GM12878 (cell line): ENCODE measurements at places on chromosomes 1 and 21.

DNA sequence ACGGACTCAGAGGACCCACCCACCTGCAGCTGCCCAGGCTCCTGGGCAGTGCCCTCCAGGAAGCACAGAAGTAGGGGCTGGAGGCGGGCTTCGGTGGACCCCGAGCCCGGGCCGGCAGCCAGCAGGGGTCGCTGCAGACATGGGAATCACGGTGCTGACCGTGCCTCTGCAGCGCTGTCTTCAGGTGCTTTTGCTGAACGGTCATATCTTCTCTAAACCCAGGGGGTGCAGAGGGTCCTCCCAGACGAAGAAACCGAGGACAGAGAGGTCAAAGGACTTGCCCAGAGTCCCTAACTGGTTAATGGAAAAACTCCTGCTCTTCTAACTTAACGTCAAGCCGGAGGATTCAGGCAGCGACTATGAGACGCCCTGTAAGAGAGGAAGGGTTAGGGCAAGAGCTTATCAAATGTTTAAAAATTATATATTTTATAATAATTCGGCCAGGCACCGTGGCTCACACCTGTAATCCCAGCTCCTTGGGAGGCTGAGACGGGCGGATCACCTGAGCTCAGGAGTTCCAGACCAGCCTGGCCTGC lies 21.5 kb upstream of the LEFTY2 start:
- no peak for DNase-seq

GRCh38 chr1:172717722-172718465 lies 59.0 kb downstream of the FASLG start:
- no peak for DNase-seq

DNA sequence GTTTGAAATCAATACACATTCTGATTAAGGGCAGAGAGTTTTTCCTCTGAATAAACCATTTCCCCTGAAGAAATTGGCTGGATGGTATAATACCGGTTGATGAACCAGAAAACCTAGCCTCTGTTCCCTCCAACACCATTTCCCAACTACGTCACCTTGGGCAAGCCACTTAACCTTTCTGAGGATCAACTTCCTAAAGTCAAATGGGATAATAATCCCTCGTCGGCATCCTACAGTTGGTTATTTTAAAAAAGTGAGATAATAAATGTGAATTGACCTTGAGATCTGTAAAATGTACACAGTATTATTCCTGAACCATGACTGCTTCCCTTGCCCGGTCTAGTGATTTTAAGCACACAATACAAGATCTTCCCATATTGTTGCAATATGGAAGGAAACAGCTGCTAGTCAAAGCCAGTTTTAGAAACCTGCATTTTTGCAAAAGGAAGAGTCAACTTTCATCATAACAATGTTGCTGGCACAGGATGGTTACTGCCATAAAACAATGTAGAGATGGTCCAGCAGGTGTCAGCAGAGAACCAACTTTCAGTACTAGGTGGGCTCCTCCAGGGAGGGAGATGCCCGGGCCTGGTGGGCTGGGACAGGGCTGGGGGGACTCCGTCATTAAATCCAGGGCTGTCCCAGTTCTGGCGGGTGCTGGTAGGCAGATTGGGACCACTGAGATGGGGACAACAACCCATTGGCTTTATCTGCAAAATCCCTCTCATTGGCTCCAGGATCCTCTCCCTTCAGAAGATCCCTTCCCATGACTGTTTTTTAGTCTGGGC lies 5.2 kb upstream of the HLX start:
- DNase-seq: no peak

GRCh38 chr1:241778117-241778516 lies 69.9 kb upstream of the EXO1 start:
- DNase-seq: no peak

DNA sequence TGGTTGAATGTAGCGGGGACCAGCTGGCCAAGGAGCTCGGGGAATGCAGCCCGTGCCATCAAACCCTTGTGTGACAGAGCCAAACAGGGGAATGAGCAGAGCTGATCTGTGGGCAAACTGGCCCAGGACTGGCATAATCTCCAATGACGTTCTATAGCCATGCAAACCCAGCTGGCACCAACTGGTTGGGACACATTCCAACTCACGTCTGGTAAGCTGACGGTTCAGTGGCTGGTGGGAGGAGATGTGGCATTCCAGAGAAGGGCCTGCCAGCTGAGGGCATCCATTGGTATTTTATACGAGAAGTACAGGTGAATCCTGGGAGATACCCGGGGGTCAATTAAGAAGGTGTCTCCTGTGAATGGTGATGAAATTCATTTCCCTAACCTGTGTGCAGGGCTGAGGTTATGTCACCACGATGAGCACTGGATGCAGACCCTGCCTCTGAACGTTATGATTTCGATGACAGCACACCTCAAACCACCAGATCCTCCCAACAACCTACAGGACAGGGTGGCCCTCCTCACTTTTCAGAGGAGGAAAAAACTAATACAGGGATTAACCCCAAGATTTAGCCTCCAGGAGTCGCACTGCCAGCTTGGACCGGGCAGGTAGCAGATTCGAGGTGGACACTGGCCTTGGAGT lies 39.0 kb upstream of the RUNX3 start:
- DNase-seq: no peak

- no peak for DNase-seq
Measured at GRCh38 chr1:63326106-63326472, 3.7 kb downstream of the FOXD3 start.

DNA sequence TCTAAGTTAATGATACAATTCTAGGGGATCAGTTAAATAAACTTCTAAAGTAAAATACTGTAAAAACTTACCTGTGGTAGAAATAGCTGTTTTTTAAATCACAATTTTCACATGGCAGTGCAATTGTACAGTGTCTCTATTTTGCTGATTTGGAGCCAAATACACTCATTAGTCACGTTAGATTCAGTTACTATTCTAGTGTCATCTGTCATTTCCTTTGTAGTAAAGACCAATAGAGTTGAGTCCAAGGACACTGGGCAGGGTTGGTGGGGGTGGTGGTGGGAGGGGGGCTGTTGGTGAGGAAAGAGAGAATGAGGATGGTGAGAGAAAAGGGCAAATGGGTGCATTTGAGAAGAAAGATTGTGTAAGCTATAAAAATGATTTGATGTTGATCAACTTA lies 33.6 kb downstream of the CD55 start:
- no peak for DNase-seq

- DNase-seq: no peak
Measured at GRCh38 chr1:87252406-87252805, 76.3 kb upstream of the LMO4 start.

GRCh38 chr1:25692560-25692959 lies 76.0 kb downstream of the MAN1C1 start:
- no peak for DNase-seq

- no peak for DNase-seq
Measured at GRCh38 chr1:67058761-67059160, 4.8 kb upstream of the SLC35D1 start.

- DNase-seq: no peak
Measured at GRCh38 chr1:152759453-152760173, 1.8 kb downstream of the KPRP start.

DNA sequence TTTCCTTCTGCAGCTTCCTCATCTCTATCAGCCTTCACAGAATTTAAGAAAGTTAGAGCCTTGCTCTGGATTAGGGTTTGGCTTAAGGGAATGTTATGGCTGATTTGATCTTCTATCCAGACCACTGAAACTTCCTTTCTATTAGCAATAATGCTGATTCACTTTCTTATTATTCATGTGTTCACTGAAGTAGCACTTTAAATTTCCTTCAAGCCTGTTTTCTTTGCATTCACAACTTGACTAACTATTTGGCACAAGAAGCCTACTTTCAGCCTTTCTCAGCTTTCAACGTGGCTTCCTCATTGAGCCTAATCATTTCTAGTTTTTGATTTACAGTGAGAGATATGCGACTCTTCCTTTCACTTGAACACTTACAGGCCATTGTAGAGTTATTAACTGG lies 528.5 kb downstream of the PLPP3 start:
- DNase-seq: no peak

GRCh38 chr1:79037085-79037484 lies 30.6 kb upstream of the ADGRL4 start:
- no peak for DNase-seq

- DNase-seq: no peak
Measured at GRCh38 chr1:182984621-182985020, 31.7 kb upstream of the SHCBP1L start.

GRCh38 chr1:57982852-57983251 lies 559.0 kb upstream of the DAB1 start:
- DNase-seq: no peak

GRCh38 chr1:115052454-115053083 lies 22.9 kb downstream of the TSHB start:
- DNase-seq: no peak

GRCh38 chr1:67457247-67457646 lies 27.0 kb upstream of the SERBP1 start:
- no peak for DNase-seq

DNA sequence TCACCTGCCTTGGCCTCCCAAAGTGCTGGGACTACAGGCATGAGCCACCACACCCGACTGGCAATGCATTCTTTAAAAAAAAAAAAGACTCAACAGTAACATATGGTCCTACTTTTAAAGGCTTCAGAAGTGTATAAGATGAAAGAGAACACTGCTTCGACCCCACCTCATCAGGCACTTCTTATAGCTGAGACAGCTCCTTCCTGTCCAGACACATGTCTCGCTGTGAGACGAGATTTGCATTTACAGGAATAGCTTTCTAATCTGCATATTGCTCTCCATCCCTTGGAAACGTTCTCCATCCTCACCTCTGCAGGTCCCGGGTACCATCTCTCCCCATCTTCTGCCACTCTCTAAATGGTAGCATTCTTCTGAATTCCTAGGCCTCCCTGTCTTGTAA lies 6.7 kb downstream of the AZIN2 start:
- DNase-seq: no peak

DNA sequence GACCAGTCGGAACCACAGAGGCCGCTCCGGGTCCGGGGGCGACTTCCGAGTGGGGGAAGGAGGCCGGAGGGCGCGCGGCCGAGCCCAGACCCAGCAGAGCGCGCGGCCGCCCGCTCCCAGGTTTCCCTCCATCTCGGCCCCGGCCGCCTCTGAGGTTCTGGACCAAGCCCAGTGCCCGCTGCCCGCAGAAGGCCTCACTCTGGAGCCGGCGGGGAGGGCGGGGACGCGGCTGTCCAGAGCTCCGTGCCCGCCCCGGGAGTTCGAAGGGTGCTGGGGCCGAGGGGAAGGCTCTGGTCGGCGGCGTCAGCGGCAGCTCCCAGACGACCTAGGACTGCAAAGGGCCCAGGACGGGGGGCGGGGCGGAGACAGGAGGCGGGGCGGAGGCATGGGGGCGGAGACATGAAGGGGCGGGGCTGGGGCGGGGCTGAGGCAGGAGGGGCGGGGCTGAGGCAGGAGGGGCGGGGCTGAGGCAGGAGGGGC lies 48.0 kb upstream of the SLC19A1 start:
- no peak for DNase-seq

GRCh38 chr1:14345946-14346550 lies 252.4 kb upstream of the KAZN start:
- no peak for DNase-seq

GRCh38 chr21:39648879-39649278 lies 36.1 kb downstream of the B3GALT5 start:
- DNase-seq: no peak

- DNase-seq: no peak
Measured at GRCh38 chr1:101259744-101260148, 22.9 kb downstream of the S1PR1 start.

GRCh38 chr1:177116941-177117340 lies 47.6 kb downstream of the ASTN1 start:
- DNase-seq: no peak

DNA sequence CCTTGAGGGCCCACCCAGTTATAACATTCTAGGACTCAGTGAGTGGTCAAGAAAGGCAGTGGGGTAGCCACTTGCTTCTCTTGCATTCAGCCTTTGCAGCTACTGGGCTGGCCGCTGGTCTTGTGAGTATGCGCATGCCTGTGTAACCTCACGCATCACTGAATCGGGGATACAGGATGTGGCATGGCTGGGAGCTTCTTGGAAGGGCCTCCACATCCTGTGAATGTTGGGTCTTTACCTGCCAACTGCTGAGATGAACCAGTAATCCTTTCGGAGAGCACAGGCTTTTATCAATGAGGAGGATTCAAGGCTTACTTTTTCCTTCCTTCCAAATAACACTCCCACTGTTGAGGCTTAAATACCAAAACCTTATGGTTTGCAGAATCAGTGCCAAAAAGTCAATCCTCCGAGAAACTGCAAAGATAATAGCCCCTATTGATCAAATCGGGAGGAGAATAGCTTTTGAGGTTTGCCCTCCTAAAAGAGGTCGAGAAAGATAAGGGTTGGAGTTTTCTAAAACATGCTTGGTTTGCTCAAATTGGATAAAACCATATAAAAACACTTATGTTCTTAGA lies 198.9 kb upstream of the UBE2U start:
- DNase-seq: no peak

DNA sequence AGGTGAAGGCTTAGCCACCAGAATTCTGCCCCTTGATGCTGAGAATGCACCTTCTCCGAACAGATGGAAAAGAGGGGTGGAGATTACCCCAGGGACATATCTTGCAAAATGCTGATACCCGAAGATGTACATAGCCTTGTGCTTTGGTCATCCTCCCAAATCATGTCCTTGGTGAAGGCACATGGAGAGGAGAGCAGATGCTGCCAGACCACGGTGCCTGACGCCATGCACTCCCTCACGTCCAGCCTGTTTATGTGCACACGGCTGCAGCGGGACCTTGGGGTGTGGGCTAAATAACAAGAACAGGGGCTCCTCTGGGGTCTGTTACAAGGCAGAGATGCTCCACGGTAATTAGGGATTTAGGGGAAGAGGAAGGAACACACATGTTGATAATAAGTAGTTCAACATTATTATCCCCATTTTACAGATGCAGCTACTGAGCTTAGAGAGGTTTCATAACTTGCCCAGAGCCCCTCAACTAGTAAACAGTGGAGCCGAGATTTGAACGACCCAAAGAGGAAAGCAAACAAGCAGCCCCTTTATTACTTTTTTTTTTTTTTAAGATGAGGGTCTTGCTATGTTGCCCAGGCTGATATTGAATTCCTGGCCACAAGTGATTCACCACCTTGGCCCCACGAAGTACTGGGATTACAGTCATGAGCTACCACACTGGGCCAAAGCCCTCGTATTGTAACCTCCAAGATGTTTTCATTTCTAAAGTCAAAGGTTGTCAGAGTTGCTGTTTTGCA lies 12.9 kb downstream of the EPHX1 start:
- no peak for DNase-seq

GRCh38 chr1:226643177-226643576 lies 94.6 kb downstream of the STUM start:
- DNase-seq: peak; percentile 33

DNA sequence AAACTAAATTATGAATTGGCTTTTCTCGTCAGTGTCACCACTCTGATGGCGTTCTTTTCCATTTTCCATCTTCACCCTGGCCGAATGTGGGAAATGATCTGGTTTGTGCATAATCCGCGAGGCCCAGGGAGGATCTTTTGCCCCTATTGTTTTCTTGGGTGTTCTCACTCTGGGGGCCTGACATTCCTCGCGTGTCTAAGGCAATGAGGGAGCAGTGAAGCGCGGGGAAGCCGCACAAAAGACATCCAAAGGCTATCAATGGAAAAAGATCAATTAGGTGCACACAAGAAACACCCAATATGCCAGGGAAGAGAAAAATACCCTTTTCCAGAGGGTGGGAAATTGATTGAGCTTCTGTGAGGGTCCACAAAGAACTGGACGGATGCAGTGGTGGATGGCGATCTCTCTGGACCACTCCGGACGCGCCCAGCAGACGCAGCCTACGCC lies 941 bp upstream of the C1orf21 start:
- DNase-seq: no peak

GRCh38 chr1:36160949-36161485 lies 5.1 kb downstream of the MAP7D1 start:
- no peak for DNase-seq

GRCh38 chr1:9248341-9249262 lies 14.0 kb downstream of the H6PD start:
- no peak for DNase-seq

GRCh38 chr1:151060657-151061421 lies 642 bp downstream of the MLLT11 start:
- DNase-seq: no peak
